ENCODE measurements at places on chromosomes 6 and 20.

DNA sequence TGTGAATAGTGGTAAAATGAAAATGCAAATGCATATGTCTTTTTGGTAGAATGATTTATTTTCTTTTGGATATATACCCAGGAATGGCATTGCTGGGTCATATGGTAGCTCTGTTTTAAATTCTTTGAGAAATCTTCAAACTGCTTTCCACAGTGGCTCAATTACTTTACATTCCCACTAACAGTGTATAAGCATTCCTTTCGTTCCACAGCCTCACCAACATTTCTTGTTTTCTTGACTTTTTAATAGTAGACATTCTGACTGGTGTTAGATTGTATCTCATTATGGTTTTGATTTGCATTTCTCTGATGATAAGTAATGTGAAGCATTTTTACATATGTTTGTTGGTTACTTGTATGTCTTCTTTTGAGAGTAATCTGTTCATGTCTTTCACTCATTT lies 144.0 kb downstream of the SIM1 start:
- DNase-seq: no peak

- no peak for DNase-seq
Measured at GRCh38 chr6:157632821-157633220, 190.2 kb upstream of the SNX9 start.

DNA sequence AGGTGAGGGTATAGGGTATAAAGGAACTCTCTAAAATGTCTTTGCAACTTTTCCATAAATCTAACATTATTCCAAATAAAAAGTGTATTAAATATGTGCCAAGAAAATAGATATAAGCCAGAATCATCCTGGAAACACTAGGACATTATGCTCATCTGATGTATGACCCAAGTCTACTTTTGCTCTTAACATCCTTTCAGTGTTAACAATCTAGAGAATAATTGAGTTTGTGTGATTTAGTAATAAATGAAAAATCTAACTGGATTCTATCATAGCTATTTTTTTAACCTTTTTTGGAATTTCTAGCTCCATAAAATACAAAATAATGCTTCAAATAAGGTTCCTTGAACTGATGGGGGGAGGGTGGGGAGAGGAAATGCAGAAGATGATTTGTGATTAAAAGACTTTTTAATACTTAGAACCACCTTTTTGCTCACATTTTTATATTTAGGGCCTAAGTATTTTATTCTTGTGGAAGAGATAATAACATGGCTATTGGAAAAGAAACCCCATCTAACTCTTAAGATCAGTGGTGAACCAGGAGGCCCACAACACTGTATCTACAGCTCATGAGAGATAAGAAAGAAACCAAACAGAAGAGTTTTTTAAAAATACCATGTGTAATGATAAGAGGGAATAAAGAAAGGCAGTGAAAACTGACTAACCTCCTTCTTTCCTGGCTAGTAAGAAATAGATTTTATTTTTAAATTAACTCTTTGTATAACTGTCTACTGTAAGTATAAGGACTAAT lies 68.5 kb downstream of the PDSS2 start:
- no peak for DNase-seq

DNA sequence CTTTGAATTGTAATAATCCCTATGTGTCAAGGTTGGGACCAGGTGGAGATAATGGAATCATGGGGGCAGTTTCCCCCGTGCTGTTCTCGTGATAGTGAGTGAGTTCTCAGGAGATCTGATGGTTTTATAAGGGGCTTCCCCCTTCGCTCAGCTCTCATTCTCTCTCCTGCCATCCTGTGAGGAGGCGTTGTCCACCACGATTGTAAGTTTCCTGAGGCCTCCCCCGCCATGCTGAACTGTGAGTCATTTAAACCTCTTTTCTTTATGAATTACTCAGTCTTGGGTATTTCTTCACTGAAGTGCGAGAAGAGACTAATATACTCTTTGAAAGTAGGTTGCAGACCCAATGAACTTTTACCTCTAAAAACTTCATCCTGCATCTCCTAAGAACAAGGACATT lies 39.2 kb upstream of the KCNG1 start:
- no peak for DNase-seq
